ENCODE measurements at places on chromosomes 16 and 17. TPM values are rescaled to one million over a fixed set of nuclear protein-coding genes. Genes with fewer than 3 reads are reported as not detected.
A peak's percentile ranks its signal among the peaks of the same experiment; 100 is the strongest.

DNA sequence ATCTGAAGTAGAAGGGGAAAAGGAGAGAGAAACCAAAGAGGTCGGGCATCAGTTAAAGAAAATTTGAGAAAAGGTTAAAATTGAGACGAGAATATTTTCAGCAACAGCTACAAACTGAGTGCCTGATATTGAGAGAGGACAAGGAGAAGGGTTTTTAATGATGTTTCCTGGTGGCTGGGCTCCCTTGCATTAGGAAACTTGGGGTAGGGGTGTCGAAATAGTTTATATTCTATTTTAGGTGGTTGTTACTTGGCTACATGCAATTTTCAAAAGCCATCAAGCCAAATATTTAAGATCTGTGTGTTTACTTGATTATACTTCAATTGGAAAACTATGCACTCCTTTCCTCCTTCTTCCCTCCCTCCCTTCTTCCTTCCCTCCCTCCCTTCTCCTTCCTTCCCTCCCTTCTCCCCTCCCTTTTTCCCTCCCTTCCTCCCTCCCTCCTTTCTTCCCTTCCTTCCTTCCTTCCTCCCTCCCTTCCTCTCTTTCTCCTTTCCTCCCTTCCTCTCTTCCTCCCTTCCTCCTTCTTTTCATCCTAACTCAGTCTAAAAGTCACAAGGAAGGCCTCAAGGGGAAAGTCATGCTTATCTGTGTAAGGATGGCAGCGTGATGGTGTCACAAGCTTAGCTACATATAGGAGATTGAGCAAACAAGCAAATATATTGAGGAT lies 1.8 kb upstream of the APOH start:
- ATAC-seq: no peak

Gene GGT6
- not detected for total RNA-seq

Gene SLC38A8
- not detected for total RNA-seq

Gene EFCAB5
- not detected for total RNA-seq

GRCh38 chr16:88469615-88470395 lies 16.7 kb downstream of the ZFPM1 start:
- no peak for ATAC-seq

GRCh38 chr16:49918257-49918656 lies 62.3 kb upstream of the ZNF423 start:
- no peak for ATAC-seq

Gene ASB16
- total RNA-seq: 5.5 TPM

DNA sequence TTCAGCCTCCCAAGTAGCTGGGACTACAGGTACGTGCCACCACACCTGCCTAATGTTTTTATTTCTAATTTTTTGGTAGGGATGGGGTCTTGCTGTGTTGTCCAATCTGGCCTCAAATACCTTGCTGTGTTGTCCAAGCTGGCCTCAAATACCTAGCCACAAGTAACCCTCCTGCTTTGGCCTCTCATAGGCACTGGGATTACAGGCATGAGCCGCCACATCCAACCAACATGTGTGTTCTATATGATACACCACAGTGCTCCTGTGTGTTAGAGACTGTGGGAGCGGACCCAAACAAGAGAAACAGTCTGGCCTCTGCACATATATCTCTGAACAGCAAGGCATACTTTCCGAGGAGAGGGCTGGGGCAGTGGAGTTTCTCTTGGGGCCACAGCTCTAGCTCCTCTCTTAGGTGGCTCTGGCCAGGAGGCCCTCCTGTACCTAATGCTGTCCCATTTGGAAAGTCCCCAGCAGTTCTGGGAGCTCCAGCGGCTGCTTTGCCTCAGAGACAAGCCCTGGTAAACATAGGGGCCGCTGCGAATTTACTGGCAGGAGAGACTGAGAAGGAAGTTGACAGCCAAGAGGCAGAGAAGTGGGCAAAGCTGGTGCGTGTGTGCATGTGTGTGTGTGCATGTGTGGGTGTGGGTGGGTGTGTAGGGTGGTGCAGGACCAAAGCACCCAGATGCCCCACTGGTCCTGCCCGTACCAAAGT lies 95.0 kb downstream of the RAB11FIP4 start:
- no peak for ATAC-seq

Gene NACA2
- not detected for total RNA-seq

DNA sequence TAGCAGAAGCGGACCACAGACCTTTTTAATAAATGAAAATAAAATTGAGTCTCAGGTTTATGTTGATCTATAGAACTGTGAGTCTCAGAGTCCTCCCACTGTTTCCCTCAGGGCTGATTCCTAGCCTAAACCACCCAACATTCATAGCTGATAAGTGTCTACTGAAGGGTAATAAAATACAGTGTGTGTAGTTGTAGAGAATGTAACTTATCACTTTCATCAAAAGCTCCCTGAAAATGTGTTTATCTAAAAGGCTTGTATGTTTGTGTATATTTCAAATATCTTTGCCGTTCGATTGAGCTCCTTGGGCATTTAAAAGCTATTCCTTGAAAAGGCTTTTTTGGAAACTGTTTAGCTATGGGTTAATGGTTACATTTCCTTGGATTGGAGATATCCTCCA lies 740.3 kb upstream of the SOX9 start:
- ATAC-seq: no peak

DNA sequence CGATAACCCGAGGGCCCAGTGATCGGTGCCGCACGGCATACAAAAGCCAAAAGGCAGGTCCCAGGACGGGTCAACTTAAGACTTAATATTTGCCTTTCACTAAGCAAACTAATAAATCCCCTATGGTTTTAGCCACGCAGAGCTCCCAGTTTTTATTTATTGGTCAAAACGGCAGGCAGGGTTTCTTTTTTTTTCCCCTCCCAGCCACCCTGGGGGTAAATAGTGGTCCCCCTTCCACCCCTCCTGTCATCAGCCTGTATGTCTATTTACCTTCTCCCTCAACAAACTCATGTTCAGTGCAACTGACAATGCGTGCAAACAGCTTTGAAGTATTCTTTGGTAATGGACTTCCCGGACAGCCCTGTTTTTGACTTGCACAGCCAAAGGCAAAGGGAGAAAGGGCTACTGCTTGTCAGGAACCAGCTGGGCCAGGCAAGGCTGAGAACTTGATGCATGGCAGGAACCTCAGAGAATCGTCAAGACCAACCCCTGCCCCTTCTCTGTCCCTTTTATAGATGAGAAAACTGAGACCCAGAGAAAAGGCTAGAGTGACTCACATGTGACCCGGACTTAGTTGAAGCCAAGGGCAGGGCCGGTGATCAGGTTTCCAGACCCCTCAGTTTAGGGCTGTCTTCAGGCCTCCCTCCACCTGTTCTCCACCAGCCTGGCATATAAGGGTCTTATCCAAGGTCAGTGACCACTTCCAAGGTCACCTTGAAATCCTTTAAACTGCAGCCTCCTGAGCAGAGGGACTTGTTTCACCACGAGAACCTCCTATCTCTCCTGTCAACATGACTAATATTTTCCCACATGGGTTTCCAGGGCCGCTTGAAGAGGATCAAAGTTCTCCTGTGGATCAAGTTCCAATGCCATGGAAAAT lies 279.0 kb downstream of the SOX9 start:
- ATAC-seq: no peak

Gene MYBBP1A
- total RNA-seq: 42.9 TPM

Gene AATK
- total RNA-seq: 21.6 TPM

Gene CCT6B
- total RNA-seq: 2.8 TPM

Gene CHAD
- total RNA-seq: not detected

Gene AIPL1
- not detected for total RNA-seq

Gene HSPB9
- total RNA-seq: not detected

DNA sequence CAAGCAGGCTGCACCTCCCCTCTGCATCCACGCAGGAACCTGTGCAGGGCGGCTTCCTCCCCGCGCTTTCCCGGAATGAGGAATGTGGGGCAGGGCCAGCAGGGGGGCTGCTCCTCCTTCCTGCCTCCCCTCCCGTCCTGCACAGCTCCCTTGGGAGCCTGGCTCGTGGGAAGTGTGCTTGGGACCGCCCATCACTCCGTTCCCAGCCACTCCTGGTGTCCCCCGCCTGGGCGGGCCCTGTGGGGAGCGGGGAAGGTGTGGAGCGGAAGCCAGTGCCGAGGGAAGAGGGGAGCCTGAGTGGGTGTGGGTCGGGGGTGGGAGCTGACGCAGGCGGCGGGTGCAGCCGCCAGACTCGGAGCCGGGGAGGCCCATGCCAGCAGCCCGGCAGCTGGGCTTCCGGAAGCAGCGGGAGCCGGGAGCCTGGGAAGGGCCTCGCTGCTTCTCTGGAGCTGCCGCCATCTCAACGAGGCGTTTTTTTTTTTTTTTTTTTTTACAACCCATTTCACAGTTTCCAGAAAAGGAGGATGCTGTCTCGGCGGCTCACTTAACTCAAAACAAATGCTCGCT lies 24.1 kb downstream of the BAHCC1 start:
- ATAC-seq: peak; percentile 82

Gene DDX28
- total RNA-seq: 9.0 TPM

Gene ENPP7
- total RNA-seq: not detected

DNA sequence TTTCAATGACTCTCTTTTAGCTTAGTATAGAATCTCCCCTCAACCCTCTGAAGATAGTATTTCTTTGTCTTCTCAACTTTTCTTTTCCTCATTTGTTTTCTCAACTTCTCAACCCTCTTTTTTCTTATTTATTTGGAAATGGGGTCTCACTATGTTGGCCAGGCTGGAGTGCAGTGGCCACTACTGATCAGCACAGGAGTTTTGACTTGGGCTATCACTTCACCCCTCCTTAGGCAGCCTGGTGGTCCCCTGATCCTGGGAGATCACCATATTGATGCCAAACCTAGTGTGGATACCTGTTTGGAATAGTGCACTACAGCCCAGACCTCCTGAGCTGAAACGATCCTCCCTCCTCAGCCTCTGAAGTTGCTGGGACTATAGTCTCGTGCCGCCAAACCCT lies 79.8 kb downstream of the PITPNC1 start:
- no peak for ATAC-seq

Gene MMP2
- total RNA-seq: 155 TPM

DNA sequence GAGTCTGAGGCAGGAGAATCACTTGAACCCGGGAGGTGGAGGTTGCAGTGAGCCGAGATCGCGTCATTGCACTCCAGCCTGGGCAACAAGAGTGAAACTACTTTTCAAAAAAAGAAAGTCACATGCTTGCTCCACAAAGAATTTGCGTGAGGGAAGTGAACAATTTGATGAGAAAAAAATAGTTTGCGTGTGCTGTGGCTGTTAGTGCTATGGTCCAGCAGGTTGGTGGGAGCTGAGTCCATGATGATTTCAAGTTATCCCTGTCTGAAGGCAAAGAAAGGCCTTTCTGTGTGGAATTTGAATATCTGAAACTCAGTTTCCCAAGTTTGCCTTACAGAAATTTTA lies 21.0 kb downstream of the PRCD start:
- no peak for ATAC-seq

DNA sequence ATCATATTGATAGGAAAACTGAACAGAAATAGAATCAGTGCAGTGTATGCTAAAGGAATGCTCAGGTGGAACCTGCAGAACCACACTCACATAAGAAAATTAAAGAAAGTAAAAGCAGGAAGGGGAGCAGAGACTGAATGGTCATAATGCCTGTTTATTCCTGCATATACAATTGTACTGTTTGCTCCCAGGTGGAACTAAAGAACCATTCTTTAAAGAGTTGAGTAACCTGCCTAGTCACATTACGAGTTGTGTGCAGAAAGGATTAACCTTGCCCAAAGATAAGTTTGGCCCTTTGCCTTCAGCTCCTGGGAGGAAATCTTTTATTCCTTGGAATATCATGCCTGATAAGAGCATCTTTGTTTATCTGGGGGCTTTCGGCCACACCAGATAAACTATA lies 434.7 kb downstream of the KIF2B start:
- ATAC-seq: no peak

DNA sequence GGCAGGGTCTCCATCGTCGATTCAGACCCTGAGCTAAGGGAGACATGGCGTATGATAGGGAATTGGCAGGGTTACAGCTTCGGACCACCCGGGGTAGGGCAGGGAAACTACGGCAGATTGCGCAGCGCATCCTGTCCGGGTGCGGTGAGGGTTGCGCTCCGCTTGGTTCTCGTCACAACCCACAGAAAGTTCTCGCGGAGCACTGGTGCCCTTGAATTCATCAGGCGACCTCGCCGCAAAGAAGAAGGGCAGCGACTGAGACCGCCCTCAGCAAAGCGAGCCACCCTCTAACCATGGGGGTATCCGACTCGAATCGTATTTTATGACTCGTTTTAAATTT lies 1.2 kb downstream of the HS3ST3B1 start:
- ATAC-seq: no peak

DNA sequence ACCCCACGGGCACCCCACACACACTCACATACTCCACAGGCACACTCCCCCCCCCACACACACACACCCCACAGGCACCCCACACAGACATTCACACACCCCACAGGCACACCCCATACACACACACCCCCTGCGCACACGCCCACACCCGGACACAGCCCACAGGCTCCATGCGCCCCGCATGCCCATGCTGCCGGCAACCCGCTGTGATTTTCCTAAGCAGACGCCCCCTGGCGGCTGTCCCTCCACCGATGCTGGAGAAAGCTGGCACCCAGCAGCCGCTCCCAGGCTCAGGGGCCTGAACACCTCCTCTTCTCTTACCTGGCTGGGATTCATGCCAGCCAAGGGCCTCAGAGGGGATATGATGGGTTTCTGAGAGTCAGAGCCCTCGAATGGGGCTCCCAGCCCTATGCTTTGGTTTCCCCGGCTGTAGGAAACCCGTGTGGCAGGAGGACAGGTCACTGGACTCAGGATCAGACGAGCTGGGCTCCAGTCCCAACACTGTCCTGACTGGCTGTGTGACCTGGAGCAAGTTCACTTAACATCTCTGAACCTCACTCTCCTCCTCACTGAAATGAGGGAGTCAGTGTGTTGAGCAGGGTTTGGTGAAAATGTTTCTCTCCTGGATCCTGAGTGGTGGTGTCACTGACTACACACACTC lies 19.6 kb upstream of the TNFRSF13B start:
- peak; percentile 65 for ATAC-seq

Gene FOXN1
- total RNA-seq: not detected

Gene IL21R
- total RNA-seq: 0.23 TPM

Gene ARL5C
- total RNA-seq: not detected

DNA sequence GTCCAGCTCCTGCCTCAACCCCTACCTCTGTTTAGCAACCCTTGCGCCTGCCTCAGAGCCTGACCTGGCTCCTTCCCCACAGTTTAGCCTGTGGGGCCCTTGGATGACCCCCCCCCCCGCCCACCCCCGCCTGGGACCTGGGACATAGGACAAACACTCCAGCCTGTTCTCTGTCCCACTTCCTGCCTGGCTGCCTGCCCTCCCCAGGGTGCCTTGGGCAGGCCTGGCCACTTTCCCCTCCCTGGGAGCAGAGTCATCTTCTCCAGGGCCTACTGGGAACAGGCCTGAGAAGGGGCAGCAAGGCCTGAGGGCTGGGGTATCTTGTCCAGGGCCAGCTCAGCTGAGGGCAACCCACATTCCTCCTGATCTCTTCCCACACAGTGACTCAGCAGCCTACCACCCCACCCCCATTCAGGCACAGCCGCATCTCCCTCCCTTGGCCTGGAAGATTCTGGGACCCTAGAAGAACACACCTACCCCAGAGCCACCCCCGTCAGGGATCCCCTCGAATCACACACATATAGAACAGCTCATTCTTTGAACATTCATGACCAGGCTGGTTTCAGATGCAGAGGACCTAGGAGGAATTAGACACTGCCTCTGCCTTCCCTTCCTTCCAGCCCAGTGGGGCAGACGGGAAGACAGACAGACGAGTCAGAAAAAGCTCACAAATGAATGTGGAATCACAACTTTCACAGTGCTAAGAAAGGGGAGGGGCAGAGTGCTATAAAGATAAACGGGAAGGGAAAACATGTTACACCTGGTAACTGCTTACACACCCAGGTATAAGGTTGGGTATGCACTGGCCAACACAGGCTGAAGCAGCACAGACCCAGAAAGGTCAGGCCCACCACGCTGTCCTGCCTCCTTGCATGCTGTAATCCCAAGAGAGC lies 6.0 kb downstream of the FHOD1 start:
- no peak for ATAC-seq

Measured in gastroesophageal sphincter (tissue), 4 donors.